ENCODE measurements at places on chromosomes 1 and 21. TPM values are rescaled to one million over a fixed set of nuclear protein-coding genes. Genes with fewer than 3 reads are reported as not detected.

- no peak overlapping the region for H3K4me3 ChIP-seq
- no peaks in the 10 kb centered on the region for H3K36me3 ChIP-seq
- H3K4me1 ChIP-seq, result no peaks in the 10 kb centered on the region
- H3K27ac ChIP-seq, result no peak overlapping the region
Measured at GRCh38 chr1:88873737-88874349, 17.5 kb downstream of the GTF2B start.

Gene CSMD2
- total RNA-seq, result 0.09 TPM

Gene CFH
- 918 TPM for total RNA-seq

Gene RGS4
- total RNA-seq, result 5.1 TPM

- no peak overlapping the region for H3K27ac ChIP-seq
- no peaks in the 10 kb centered on the region for H3K36me3 ChIP-seq
- H3K27me3 ChIP-seq, result no peaks in the 10 kb centered on the region
- H3K4me1 ChIP-seq, result no peaks in the 10 kb centered on the region
- H3K4me3 ChIP-seq, result no peak overlapping the region
- DNase-seq, result no peak
Measured at GRCh38 chr21:14613486-14614224, 67.5 kb upstream of the SAMSN1 start.

DNA sequence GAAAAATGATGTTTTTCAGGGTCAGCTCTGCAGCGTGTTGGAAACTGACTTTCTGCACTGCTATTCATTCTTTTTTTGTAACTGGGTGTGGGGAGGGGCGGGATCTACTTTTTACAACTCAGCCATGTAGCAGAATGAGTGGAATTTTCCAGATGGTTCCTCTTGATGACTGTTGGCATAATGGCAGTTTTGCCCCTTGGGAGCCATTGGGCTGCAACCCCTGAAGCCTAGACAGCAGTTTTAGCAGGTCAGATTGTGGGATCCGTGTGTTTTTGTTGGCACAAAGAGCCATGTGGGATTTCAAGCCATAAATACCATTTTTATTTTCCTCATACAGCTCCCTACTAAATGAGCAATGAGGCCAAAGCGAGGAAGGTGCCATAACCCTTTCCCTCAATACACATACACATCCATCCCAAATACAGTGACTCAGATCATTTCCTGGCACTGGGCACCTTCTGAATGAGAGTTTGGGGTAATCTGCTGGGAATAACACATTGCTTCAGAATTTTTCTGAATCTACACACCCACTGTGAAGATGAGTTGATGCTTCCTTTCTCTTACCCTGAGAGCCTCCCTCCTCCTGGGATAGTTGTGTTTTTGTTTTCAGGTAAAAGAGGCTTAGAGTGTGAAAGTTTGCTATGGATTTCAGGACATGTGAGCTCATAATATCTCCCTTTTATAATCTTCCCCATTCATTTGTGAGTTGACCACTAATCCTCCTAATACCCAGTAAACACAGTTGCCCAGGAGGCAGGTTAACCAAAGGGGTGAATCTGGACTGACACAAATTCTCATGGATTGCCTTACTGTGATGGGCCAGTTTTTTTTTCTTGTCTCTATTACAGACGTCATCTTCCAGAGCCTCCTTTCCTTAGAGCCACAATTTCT lies 13.1 kb downstream of the S100A10 start:
- H3K36me3 ChIP-seq, result peaks cover 3% of the 10 kb centered on the region
- peaks cover 9% of the 10 kb centered on the region for H3K4me1 ChIP-seq
- H3K27ac ChIP-seq, result no peak overlapping the region
- H3K27me3 ChIP-seq, result no peaks in the 10 kb centered on the region
- no peak overlapping the region for H3K4me3 ChIP-seq

DNA sequence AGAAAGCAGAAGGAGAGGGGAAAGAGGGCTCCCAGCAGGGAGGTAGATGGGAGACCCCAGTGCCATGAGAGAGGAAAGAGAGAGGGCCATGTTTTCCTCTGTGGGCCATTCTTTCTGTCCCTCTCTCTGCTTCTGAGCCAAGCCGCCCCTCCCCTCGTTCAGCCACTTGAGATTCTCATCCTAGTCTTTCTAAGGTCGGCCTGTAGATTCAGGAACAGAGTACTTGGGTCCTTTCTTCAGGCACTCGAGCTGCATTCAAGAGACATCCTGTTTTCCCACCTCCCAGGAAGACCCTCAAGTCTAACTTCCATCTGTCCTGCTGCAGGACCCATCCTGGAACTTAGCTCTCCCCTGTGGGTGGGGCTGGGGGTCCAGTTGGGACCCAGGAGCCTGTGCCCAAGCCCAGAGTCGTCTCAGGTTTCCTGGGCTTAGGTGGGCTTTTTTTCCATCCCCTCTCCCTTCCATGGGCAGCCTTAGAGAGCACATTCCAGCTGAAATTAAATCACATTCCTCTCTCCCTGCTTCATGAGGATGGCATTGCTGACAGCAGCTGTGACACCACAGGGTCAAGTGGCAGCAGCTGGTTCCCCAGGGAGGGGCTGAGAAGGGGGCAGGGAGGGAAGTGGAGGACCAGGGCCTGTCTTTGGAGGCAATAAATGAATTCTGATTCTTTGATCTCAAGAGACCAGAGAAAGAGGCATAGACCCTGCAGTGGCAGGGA lies 13.0 kb downstream of the NES start:
- H3K4me1 ChIP-seq, result no peaks in the 10 kb centered on the region
- H3K4me3 ChIP-seq, result no peak overlapping the region
- H3K36me3 ChIP-seq, result no peaks in the 10 kb centered on the region
- no peaks in the 10 kb centered on the region for H3K27me3 ChIP-seq
- peak overlapping the region; percentile 43 for H3K27ac ChIP-seq

DNA sequence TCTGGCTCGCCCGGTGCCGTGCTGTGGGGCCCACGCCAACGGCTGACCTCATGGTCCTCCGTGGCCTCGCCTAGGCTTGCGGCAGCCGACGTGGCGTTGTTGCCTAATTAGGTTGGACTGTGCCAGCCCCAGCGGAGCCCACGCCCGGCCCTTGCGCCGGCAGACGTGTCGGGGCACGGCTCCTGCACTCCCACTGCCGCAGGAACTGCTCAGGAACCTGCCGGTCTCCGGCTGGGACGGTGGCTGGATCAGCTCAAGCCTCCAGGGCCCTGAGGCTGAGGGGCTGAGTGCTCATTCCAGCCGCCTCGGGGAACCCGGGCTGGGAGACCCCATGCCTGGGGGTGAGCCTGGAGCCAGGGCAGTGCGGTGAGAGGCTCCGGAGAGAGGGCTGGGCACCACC lies 16.1 kb upstream of the PEX10 start:
- H3K36me3 ChIP-seq, result no peaks in the 10 kb centered on the region
- H3K27me3 ChIP-seq, result no peaks in the 10 kb centered on the region
- no peak overlapping the region for H3K4me3 ChIP-seq
- H3K4me1 ChIP-seq, result no peaks in the 10 kb centered on the region
- H3K27ac ChIP-seq, result no peak overlapping the region
- DNase-seq, result no peak

Gene GPR37L1
- total RNA-seq, result 0.12 TPM

- H3K27me3 ChIP-seq, result no peaks in the 10 kb centered on the region
- H3K27ac ChIP-seq, result no peak overlapping the region
- H3K36me3 ChIP-seq, result no peaks in the 10 kb centered on the region
- no peaks in the 10 kb centered on the region for H3K4me1 ChIP-seq
Measured at GRCh38 chr1:65330021-65330420, 20.7 kb downstream of the DNAJC6 start.

GRCh38 chr1:210321552-210321951 lies 7.2 kb upstream of the HHAT start:
- no peak for DNase-seq
- H3K27ac ChIP-seq, result no peak overlapping the region
- no peaks in the 10 kb centered on the region for H3K4me1 ChIP-seq
- H3K27me3 ChIP-seq, result no peaks in the 10 kb centered on the region
- H3K4me3 ChIP-seq, result no peak overlapping the region

Gene G0S2
- 168 TPM for total RNA-seq

Gene CLEC20A
- not detected for total RNA-seq

- H3K27ac ChIP-seq, result no peak overlapping the region
- H3K36me3 ChIP-seq, result no peaks in the 10 kb centered on the region
- no peaks in the 10 kb centered on the region for H3K4me1 ChIP-seq
- DNase-seq, result no peak
- H3K4me3 ChIP-seq, result no peak overlapping the region
- no peaks in the 10 kb centered on the region for H3K27me3 ChIP-seq
Measured at GRCh38 chr1:170555370-170555769, 23.4 kb downstream of the GORAB start.

Gene PTCH2
- 0.19 TPM for total RNA-seq

- H3K4me3 ChIP-seq, result no peak overlapping the region
- no peak overlapping the region for H3K27ac ChIP-seq
- no peaks in the 10 kb centered on the region for H3K27me3 ChIP-seq
- DNase-seq, result no peak
- H3K36me3 ChIP-seq, result no peaks in the 10 kb centered on the region
Measured at GRCh38 chr1:39113109-39113743, 87.1 kb downstream of the NDUFS5 start.

DNA sequence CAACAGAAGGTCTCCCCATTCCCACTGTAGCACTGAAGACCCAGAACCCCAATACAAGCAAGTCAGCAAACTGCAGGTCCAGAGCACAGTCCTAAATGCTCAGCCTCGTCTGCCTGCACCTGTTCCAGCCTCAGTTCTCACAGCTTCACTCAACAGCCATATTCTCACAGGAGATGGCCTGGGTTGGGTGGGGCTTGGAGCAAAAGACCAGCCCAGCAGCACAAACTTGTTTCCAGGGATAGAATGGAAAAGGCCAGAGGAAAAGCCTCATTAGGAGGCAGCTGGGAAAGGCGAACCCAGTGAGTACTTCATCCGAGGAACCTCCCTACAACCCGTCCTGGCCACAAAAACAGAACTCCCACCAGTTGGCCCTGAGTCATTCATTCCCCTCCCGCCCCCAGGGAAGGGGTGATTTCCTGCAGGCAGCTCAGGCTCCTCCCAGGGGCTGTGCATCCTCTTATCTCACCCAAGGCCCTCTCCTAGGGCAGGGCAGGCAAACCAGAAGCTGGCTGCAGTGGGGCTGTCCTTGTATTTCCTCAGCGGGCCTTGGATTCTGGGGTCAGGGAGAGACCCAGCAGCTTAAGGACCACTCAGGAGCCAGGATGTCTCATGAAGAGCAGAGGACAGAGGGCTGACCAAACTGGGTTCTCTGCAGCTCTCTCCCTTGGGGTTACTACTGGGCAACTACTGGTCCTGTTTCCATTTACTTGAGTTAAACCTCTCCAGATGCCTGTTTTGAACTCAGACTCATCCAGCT lies 7.4 kb upstream of the MPL start:
- H3K27me3 ChIP-seq, result no peaks in the 10 kb centered on the region
- no peaks in the 10 kb centered on the region for H3K4me1 ChIP-seq
- DNase-seq, result peak; percentile 39
- no peak overlapping the region for H3K4me3 ChIP-seq
- H3K27ac ChIP-seq, result no peak overlapping the region

- H3K4me1 ChIP-seq, result no peaks in the 10 kb centered on the region
- no peak overlapping the region for H3K27ac ChIP-seq
- no peak overlapping the region for H3K4me3 ChIP-seq
- no peaks in the 10 kb centered on the region for H3K36me3 ChIP-seq
Measured at GRCh38 chr1:152227310-152227928, 3.4 kb upstream of the HRNR start.

GRCh38 chr21:43340491-43341377 lies 86.2 kb downstream of the SIK1 start:
- no peak overlapping the region for H3K4me3 ChIP-seq
- no peaks in the 10 kb centered on the region for H3K36me3 ChIP-seq
- no peak overlapping the region for H3K27ac ChIP-seq
- peaks cover 6% of the 10 kb centered on the region for H3K4me1 ChIP-seq
- DNase-seq, result no peak
- no peaks in the 10 kb centered on the region for H3K27me3 ChIP-seq

Gene FCRLA
- total RNA-seq, result not detected

DNA sequence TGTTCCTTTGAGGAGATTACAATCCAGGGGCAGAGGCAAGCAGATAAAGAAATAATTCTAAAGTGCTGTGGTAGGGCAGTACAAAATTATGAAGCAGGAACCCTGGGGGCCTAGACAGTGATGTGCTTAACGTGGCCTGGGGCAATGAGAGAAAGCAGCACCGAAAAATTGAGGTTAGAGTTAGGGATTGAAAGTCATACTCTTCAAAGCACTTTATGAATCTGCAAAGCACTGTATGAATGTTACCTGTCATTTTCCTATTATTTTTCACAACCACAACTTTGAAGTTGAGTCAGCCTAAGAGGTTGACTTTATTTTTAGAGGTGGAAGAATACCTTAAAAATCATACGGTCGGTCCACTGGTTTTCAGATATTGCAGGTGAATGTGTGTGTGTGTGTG lies 183.4 kb upstream of the NFIA start:
- no peaks in the 10 kb centered on the region for H3K36me3 ChIP-seq
- H3K27me3 ChIP-seq, result no peaks in the 10 kb centered on the region
- DNase-seq, result no peak
- no peaks in the 10 kb centered on the region for H3K4me1 ChIP-seq

DNA sequence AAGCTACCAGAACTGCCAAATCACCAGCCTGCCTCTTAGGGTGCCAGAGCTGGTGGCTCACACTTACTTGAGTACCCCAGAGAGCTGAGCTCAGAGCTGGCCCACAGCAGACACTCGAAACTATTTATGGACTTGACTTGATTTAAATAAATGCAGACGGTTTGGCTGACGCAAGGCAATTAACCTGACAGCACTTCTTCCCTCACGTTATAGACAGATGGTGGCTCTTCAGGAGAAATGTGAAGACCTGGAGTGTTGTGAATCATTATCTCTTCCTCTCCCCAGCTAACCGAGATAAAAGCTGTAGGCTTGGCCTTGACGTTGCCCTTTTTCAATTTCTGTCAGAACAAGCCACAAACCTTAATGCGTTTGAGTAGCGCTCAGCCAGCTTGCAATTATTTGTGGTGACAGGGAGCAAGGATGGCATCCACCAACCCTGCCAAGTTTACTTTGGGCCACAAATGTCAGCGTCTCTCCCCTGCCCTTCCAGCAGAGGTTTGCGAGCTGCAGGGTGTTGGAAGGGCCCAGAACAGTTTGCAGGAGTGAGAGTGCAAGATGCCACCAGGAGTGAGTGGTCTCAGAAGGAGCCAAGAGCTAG lies 34.0 kb upstream of the BCAR3 start:
- no peaks in the 10 kb centered on the region for H3K27me3 ChIP-seq
- no peaks in the 10 kb centered on the region for H3K36me3 ChIP-seq
- H3K4me1 ChIP-seq, result peaks cover 3% of the 10 kb centered on the region
- no peak for DNase-seq
- H3K27ac ChIP-seq, result no peak overlapping the region

GRCh38 chr1:29156543-29157268 lies 25.0 kb downstream of the SRSF4 start:
- H3K36me3 ChIP-seq, result peaks cover 75% of the 10 kb centered on the region
- DNase-seq, result no peak
- no peak overlapping the region for H3K4me3 ChIP-seq
- H3K27ac ChIP-seq, result no peak overlapping the region

GRCh38 chr1:63883494-63884235 lies 109.8 kb downstream of the ROR1 start:
- no peaks in the 10 kb centered on the region for H3K4me1 ChIP-seq
- H3K4me3 ChIP-seq, result no peak overlapping the region
- H3K36me3 ChIP-seq, result no peaks in the 10 kb centered on the region
- DNase-seq, result no peak
- no peak overlapping the region for H3K27ac ChIP-seq

GRCh38 chr1:22955146-22955545 lies 17.5 kb downstream of the LACTBL1 start:
- no peak for DNase-seq
- no peaks in the 10 kb centered on the region for H3K27me3 ChIP-seq
- H3K27ac ChIP-seq, result no peak overlapping the region
- no peaks in the 10 kb centered on the region for H3K36me3 ChIP-seq
- peaks cover 4% of the 10 kb centered on the region for H3K4me1 ChIP-seq
- no peak overlapping the region for H3K4me3 ChIP-seq
